Uterus (tissue), 4 donors: ENCODE measurements at places on chromosomes 7 and 10.

- no peaks in the 10 kb centered on the region for H3K36me3 ChIP-seq
- peak overlapping the region; percentile 3 for H3K27ac ChIP-seq
- DNase-seq: no peak
- no peaks in the 10 kb centered on the region for H3K27me3 ChIP-seq
- H3K4me1 ChIP-seq: peaks cover 18% of the 10 kb centered on the region
Measured at GRCh38 chr10:80411267-80411668, 2.9 kb downstream of the PRXL2A start.

- H3K27ac ChIP-seq: peak overlapping the region; percentile 94
- H3K36me3 ChIP-seq: no peaks in the 10 kb centered on the region
- peak overlapping the region; percentile 96 for H3K4me3 ChIP-seq
Measured at GRCh38 chr10:23094786-23095403, 484 bp upstream of the MSRB2 start.

DNA sequence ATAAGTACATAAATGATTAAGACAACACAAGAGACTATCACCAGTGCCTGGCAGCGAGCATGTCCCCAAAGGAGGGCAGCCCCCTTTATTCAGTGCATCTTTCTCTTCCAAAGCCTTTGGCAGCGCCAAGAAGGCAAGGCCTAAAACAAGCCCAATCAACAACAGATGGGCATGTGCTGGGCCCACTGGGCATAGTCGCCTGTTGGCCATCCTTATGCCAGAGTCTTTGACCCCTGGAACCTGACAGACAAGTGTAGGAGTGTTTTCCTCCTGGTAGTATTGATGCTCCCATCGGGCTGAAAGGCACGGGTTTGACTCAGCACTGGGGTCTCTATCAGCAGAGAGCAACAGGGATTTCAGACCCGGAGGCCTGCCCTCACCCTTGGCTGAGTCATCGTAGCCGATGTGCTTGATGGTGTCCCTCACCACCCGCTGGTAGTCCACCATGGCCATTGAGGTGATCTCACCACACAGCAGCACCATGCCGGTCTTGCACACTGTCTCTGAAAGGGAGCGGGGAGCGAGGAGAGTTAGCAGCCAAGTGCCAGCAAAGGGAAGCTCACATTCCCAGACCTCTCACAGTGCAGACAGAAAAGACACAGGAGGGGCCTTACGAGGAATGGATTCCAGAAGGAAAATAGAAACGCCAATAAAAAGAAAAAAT is 5.8 kb downstream of the MAT1A start:
- H3K4me3 ChIP-seq: no peak overlapping the region
- H3K36me3 ChIP-seq: no peaks in the 10 kb centered on the region
- no peak for DNase-seq
- H3K27me3 ChIP-seq: no peaks in the 10 kb centered on the region
- no peaks in the 10 kb centered on the region for H3K4me1 ChIP-seq

- H3K4me3 ChIP-seq: no peak overlapping the region
- H3K36me3 ChIP-seq: no peaks in the 10 kb centered on the region
- no peak for DNase-seq
- no peak overlapping the region for H3K27ac ChIP-seq
Measured at GRCh38 chr10:4671451-4672145, 154.4 kb upstream of the AKR1E2 start.

GRCh38 chr7:102004848-102005247 is 187.4 kb downstream of the CUX1 start:
- H3K36me3 ChIP-seq: no peaks in the 10 kb centered on the region
- no peak for DNase-seq
- no peak overlapping the region for H3K4me3 ChIP-seq
- H3K27ac ChIP-seq: peak overlapping the region; percentile 61

DNA sequence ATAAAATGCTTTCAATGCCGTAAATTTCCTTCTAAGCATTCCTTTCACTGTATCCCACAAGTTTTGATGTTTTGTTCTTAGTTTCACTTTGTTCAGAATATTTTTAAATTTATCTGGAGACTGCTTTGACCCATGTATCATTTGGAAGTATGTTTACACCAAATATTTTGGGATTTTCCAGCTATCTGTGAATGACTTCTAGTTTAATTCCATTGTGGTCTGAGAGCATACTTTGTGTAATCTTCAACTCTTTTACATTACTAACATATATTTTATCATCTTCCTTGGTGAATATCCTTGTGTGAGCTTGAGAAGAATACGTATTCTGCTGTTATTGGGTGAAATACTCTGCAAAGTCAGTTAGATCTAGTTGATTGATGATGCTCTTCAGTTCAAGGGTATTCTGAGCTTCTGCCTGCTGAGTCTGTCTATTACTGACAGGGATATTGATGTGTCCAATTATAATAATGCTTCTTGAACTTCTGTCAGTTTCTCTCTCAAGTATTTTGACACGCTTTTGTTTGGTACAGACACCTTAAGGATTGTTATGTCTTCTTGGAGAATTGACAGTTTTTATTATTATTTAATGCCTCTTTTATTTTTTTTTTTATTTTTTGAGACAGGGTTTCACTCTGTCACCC is 31.6 kb downstream of the MKLN1 start:
- H3K4me3 ChIP-seq: no peak overlapping the region
- H3K27ac ChIP-seq: no peak overlapping the region
- H3K27me3 ChIP-seq: no peaks in the 10 kb centered on the region
- H3K4me1 ChIP-seq: peaks cover 30% of the 10 kb centered on the region
- DNase-seq: no peak

GRCh38 chr7:159211540-159212182 is 67.0 kb upstream of the VIPR2 start:
- peak; percentile 50 for DNase-seq
- peaks cover 4% of the 10 kb centered on the region for H3K4me1 ChIP-seq
- H3K36me3 ChIP-seq: no peaks in the 10 kb centered on the region
- peak overlapping the region; percentile 69 for H3K27ac ChIP-seq
- H3K27me3 ChIP-seq: no peaks in the 10 kb centered on the region
- no peak overlapping the region for H3K4me3 ChIP-seq

DNA sequence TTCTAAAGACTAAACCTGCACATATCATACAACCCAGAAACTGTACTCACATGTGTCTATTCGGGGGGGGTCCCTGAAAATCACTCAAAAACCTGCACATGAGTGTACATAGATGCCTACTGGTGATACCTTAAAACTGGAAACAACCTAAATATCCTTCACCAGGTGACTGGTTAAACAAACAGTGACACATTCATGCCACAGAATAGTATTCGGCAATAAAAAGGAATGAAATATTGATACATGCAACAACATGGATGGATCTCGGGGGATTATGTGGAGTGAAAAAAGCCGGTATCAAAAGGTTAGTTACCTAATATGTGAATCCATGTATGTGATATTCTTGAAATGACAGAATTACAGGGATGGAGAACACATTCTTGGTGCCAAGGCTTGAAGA is 32.1 kb upstream of the EGFR start:
- H3K36me3 ChIP-seq: no peaks in the 10 kb centered on the region
- H3K27ac ChIP-seq: no peak overlapping the region

- no peak overlapping the region for H3K4me3 ChIP-seq
- H3K4me1 ChIP-seq: no peaks in the 10 kb centered on the region
- no peak overlapping the region for H3K27ac ChIP-seq
Measured at GRCh38 chr7:100441641-100442535, 5.6 kb upstream of the PPP1R35 start.

DNA sequence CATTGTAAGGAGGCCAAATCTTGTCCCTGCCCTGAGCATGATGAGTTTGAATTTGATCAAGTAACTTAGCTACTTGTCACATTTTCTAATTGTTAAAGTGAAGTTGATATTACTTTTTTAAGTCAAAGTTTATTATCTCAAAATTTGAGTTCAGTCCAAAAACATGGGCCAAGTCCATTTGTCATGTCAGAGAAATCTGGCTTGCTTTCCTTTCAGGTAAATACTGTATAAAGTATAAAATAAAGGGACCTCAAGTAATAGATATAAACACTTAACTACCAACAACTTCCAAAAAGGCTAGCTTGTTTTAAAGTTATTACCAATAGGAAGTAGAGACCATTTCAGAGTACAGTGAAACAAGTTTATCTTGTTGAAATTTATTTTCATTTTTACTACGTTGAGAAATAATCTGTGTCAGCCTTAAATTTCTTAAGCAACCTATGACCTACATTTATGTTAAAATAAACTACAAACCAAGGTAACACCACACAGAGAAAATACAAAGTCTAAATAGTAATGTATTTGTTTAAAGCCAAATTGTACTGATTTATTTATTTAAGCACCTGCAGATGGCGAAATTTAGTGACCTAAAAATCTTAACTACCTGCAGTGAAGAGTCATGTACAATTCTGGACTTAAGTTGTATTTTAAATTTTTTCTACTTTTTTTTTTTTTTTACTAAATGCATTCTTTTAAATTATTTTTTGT is 36.5 kb downstream of the FHIP2A start:
- H3K4me3 ChIP-seq: no peak overlapping the region
- no peak overlapping the region for H3K27ac ChIP-seq
- H3K27me3 ChIP-seq: no peaks in the 10 kb centered on the region
- no peak for DNase-seq
- no peaks in the 10 kb centered on the region for H3K36me3 ChIP-seq

GRCh38 chr7:103114576-103115008 is 34.3 kb downstream of the NAPEPLD start:
- no peak overlapping the region for H3K4me3 ChIP-seq
- no peak for DNase-seq
- H3K27ac ChIP-seq: no peak overlapping the region

- H3K4me1 ChIP-seq: no peaks in the 10 kb centered on the region
- H3K27ac ChIP-seq: peak overlapping the region; percentile 22
- H3K27me3 ChIP-seq: no peaks in the 10 kb centered on the region
- H3K36me3 ChIP-seq: no peaks in the 10 kb centered on the region
- no peak overlapping the region for H3K4me3 ChIP-seq
Measured at GRCh38 chr10:33125522-33126517, 167.8 kb upstream of the ITGB1 start.

DNA sequence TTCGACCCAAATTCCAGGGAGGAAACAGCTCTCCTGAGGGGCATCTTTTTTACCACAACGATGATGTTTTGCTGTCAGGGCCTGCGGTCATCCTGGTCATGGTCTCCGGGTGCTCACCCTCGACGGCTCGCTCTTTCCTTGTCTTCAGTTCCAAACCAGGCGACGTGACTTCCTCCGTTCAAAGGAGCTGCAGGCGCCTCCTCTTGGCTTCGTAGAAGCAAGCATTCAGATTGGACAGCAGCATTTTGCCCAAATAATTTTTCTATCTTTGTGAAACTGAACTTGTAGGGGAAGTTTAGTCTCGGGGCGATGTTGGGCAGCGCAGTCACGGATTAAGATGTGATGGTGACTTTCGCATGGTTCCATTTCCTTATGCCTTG is 208.9 kb downstream of the DNAJB6 start:
- no peak overlapping the region for H3K4me3 ChIP-seq
- DNase-seq: no peak
- H3K27ac ChIP-seq: no peak overlapping the region
- no peaks in the 10 kb centered on the region for H3K4me1 ChIP-seq

GRCh38 chr7:2282185-2282751 is 32.0 kb downstream of the SNX8 start:
- peak overlapping the region; percentile 87 for H3K27ac ChIP-seq
- H3K4me1 ChIP-seq: no peaks in the 10 kb centered on the region
- H3K27me3 ChIP-seq: no peaks in the 10 kb centered on the region
- no peaks in the 10 kb centered on the region for H3K36me3 ChIP-seq

DNA sequence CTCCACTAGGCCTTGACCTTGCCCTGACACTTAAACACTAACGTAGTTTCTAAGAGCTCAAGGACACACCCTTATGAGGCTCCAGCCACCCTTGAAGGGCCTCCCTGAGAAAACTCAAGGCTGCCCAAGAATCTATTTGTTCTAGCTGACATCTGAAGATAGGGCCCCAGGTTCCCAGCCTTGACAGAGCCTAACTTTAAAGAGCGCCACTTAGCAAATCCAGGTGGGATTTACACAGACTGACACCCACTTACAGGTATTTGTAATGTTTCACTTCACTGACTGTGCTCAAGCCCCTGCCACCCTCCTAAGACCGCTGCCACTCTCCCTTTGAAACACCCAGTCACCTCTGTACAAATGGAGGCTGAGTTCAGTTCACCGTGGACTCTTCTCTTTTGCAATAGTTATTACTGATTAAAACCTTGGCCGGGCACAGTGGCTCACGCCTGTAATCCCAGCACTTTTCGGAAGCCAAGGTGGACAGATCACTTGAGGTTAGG is 90.4 kb downstream of the SVOPL start:
- no peaks in the 10 kb centered on the region for H3K27me3 ChIP-seq

- H3K27me3 ChIP-seq: no peaks in the 10 kb centered on the region
- no peaks in the 10 kb centered on the region for H3K4me1 ChIP-seq
- H3K36me3 ChIP-seq: no peaks in the 10 kb centered on the region
- no peak overlapping the region for H3K4me3 ChIP-seq
- no peak overlapping the region for H3K27ac ChIP-seq
- DNase-seq: no peak
Measured at GRCh38 chr7:137007001-137007694, 138.7 kb downstream of the CHRM2 start.

DNA sequence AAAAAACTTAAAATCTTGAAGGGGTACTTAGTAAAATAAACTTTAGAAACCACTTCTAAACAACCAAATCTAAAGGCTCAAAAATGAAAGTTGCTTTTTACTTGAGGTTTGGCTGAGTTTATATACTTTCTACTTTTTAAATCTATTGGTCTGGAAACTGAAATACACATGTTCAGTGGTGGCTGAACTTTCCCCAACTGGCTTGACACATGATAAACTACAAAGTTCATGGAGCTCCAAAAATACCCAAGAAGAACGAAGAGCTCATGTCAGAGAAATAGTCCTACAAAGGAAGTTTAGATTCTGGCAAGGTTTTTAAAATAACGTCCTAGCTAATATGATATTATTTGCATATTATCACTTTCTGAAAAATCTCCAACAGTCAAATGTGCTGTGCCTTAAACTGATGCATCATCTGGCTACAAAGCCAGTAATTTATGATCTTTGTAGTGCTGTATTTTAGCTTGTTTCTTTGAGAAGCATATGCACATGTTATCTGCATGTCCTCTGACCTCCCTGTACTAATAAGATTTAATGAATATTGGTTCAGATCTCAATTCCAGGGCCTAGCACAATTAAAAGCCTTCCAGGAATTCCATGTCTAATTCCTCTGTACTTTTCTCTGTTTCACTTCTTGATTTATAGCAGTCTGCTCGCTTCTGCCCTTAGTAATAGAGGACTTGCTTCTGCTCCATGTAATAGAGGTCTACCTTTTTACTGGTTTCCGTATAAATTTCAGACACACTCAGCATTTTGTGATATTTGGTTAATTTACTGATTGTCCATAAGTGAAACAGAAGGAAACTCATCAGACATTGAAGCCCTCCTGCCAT is 28.2 kb downstream of the SEMA3C start:
- no peaks in the 10 kb centered on the region for H3K36me3 ChIP-seq
- no peaks in the 10 kb centered on the region for H3K27me3 ChIP-seq
- DNase-seq: no peak
- H3K27ac ChIP-seq: peak overlapping the region; percentile 38
- H3K4me3 ChIP-seq: no peak overlapping the region
- no peaks in the 10 kb centered on the region for H3K4me1 ChIP-seq

- H3K36me3 ChIP-seq: no peaks in the 10 kb centered on the region
- H3K4me1 ChIP-seq: no peaks in the 10 kb centered on the region
- H3K4me3 ChIP-seq: no peak overlapping the region
- no peak overlapping the region for H3K27ac ChIP-seq
- H3K27me3 ChIP-seq: no peaks in the 10 kb centered on the region
- DNase-seq: peak; percentile 54
Measured at GRCh38 chr7:71735961-71736556, 604.1 kb downstream of the GALNT17 start.

- no peaks in the 10 kb centered on the region for H3K36me3 ChIP-seq
- peak; percentile 20 for DNase-seq
- H3K27ac ChIP-seq: peak overlapping the region; percentile 60
- H3K4me1 ChIP-seq: no peaks in the 10 kb centered on the region
Measured at GRCh38 chr10:29204070-29204800, 84.6 kb upstream of the LYZL1 start.

- H3K4me1 ChIP-seq: no peaks in the 10 kb centered on the region
- no peaks in the 10 kb centered on the region for H3K36me3 ChIP-seq
- H3K27ac ChIP-seq: no peak overlapping the region
- no peaks in the 10 kb centered on the region for H3K27me3 ChIP-seq
- no peak overlapping the region for H3K4me3 ChIP-seq
- DNase-seq: no peak
Measured at GRCh38 chr10:99316374-99316773, 12.8 kb upstream of the CNNM1 start.
